Stimulated activated CD4-positive, alpha-beta T cell treated with anti-CD3 and anti-CD28 coated beads, Interleukin-12 subunit alpha, Interleukin-12 subunit beta, amount 100 ng/mL, for 4 hours (primary cell): ENCODE measurements at places on chromosomes 5 and 9.
A peak's percentile ranks its signal among the peaks of the same experiment; 100 is the strongest.

- DNase-seq = no peak
These were observed 4.9 kb upstream of the UBTD2 start for GRCh38 chr5:172288465-172288864.

DNA sequence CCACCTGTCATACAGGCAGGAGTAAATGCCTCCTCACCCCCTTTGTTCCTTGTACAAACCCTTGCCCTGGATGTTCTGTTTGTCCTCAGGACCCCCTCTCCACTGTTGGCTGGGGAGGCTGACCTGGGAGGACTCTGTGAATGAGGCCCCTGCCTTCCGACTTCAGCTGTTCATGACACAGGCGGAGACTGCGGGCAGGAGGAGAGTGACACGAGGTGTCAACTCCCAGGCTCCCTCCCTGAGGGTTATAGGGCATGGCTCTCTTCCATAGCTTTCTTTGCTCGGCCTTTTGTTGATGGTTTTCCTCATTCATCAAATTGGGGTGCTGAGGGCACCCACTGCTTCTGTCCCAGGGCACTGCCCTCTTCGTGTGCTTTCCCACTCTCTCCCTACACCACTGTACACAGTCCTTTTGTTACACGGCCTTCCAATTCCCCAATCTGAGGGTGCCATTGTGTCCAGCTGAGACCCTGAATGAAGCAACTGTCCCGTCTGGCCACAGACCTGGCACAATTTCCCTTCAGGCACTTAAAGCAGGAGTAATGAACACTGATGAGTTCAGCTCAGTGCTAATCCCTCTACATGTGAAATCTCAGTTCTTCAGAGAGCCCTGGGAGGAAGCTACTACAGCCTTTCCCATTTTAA, 33.8 kb downstream of the KCNIP1 start:
- no peak for DNase-seq

DNA sequence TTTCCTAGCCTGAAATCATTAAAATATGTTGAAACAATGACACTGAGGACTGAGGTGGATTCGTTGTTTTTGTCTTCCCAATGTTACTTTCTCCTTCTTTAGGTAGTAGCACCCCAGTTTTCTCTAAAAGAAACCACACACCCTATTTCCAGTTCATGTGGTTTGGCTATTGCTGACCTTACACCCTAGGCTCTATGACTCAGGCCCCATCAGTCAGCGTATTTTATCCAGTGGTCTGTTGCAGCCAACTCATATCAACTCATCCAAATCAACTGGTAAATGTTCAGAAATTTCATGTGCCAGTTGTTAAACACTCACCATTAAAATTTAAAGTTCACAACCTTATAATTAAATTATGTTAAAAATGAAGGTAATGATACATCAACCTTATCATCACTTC, 44.6 kb upstream of the NFIB start:
- no peak for DNase-seq

GRCh38 chr9:22921742-22922141, 475.1 kb downstream of the DMRTA1 start:
- no peak for DNase-seq

GRCh38 chr9:126317513-126317912, 9.1 kb upstream of the MVB12B start:
- peak; percentile 22 for DNase-seq

DNA sequence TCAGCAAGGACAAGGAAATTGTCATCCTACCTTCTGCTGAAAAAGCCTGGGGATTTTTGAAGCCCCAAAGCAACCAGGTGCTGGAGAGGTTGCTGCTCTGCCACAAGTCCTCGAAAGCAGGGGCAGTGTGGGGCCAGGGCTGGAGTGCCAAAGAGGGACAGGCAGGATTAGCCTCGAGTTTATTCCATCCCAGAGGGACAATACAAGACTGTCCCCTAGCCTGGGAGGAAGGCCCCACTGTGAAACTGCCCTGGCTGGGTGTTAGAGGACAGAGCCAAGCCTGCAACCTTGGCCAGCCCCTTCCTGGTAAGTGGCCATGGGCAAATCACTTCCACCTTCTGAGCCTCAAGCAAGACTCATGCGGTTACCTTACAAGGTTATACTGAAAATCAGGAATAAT, 55.1 kb downstream of the WHRN start:
- DNase-seq = no peak

GRCh38 chr5:172383191-172383802, 71.0 kb downstream of the SH3PXD2B start:
- no peak for DNase-seq

DNA sequence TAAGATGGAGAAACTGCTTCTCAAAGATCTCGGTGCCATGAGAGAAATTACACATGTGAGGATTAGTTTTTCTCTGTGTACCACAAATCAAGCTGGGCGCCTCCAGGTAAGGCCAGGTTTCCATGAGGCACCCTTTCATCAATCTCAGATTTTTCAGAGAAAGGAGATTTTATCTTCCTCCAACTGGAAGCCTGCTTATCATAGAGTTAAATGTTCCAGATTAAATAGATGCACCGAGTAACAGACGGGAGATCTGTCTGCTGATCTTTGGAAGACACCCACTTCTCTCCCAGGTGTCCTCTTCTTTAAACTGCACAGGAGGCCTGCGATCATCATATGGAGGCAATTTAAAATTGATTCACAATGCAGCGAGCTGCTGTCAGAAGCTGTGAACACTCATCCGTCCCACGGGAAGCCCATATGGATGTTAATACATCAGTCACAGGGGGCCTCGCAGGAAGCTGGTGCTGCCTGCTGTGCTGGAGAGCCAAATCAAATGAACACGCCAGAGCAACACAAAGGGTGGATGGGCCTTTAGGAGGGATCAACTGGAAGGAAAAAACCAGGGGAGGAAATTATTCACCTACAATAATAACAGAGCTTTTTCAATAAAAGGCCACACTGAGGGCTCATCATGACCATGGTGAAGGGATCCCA, 93.3 kb downstream of the TLE1 start:
- DNase-seq = no peak
